ENCODE measurements at places on chromosomes 4 and X.

- DNase-seq, result no peak
Measured at GRCh38 chr4:139973616-139974015, 180.4 kb downstream of the MAML3 start.

- DNase-seq, result no peak
Measured at GRCh38 chr4:3276986-3277385, 15.8 kb upstream of the RGS12 start.

GRCh38 chr4:81058621-81059020 is 28.1 kb downstream of the BMP3 start:
- no peak for DNase-seq

- no peak for DNase-seq
Measured at GRCh38 chr4:15654593-15655222, 449 bp downstream of the FBXL5 start.

DNA sequence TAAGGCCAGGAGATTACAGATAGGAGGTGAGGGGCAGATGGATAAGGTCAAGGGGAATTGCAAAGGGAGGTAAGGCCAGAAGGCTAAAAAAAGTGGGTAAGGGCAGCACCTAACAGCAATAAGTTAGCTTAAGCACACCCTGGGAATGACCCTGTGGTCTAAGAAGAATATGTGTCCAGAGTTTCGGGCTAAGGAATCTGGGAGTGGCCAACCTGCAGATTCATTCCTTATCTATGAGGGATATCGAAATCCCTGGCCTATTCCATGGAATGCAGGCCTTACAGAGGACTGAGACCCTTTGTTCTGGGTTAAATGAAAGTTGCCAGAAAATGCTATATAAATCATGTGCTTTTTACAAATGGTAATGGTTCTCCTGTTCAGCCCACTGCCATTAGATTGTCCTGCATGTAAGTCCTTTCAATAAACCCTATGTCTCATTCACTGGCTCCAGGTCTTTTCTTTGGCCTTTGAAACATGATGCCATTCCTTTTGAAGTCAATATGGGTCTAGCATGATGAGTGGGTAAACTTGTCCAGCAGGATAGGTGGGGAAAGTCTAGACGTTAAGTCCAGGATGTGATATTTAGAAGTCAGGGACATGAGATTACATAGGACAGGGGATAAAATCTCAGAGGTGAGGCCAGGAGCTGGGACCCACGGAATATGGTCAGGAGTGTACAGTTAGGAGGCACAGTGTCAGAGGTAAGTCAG is 226.2 kb downstream of the TACR3 start:
- no peak for DNase-seq

GRCh38 chr4:122827879-122828601 is 1.4 kb downstream of the FGF2 start:
- no peak for DNase-seq

DNA sequence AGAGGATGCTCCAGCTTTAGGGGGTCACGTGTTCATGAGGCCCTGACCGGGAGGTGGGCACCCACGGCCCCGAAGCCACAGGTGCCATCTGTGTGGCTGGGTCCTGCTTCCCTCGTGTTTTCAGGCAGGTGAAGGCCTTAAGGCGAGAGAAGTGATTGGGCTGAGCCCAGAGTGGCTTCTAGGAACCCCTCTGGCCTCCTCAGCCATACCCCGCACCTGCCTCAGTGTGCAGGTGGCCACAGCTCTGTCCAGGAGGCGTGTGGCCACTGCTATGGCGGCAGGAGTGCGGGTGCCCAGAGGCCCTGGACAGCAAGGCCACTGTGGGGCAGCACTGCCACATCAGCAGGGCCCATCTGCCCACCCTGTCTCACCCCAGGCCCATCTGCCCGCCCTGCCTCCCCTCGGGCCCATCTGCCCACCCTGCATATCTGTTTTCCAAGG is 25.0 kb downstream of the NKX1-1 start:
- DNase-seq, result no peak

DNA sequence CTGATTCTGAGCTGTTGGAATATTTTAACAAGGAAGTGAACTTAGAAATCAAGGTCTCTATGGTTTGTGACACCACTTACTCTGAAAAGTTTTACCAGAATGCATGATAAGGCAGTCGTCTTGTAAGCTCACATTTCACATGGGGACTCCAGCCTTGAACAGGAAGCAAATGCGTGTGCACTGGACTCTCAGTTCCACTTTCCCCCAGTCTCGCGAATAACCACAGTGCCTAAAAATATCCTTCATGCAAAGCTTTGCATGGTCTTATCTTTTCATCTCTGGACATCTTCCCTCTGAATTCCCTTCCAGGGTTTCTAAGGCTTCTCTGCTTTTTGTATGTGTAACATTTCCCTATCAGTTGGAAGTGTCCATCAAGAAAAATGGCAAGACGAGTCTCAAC is 581.8 kb downstream of the NLGN4X start:
- no peak for DNase-seq

DNA sequence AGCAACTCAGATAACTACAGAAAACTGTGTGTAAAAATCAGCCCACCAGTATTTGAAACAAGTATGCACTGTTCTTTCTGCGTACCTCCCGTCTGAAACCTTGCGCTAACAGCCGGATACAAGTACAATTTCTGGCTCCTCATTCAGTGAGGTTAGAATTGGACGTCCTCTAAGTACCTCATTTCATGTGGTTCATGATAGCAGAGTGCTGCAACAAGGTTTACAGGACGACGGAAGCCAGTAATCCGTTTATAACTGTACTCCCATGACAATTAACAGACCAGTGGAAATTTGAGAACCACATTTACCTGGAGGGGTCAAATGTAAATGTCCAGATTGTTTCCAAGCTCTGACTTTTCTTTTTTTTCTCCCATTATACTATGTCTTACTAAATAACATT is 52.9 kb upstream of the TENM3 start:
- DNase-seq, result no peak

DNA sequence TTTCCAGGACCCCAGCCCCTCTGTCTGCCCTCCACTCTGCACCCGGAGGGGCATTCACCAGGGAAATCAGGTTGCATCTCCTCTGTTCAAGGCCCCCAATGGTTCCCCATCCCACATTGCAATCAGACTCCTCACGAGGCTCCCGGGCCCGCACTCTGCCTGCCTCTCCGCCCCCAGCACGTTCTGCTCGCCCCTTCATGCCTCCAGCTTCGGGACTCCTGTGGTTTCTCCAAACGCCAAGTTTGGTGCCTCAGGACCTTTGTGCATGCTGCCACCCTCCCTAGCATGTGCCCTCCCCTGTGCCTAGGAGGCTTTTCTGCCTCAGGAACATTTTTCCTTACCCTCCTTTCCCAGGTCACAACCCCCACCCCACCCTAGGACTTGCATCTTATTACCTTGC is 183.6 kb upstream of the PSAPL1 start:
- no peak for DNase-seq

GRCh38 chr4:23779839-23780238 is 110.0 kb downstream of the PPARGC1A start:
- no peak for DNase-seq

- no peak for DNase-seq
Measured at GRCh38 chr4:70614184-70614555, 14.4 kb upstream of the ENAM start.

GRCh38 chr4:8534129-8534528 is 46.1 kb upstream of the GPR78 start:
- DNase-seq, result no peak

- DNase-seq, result peak; percentile 46
Measured at GRCh38 chr4:6720202-6720699, 4.3 kb downstream of the BLOC1S4 start.

- no peak for DNase-seq
Measured at GRCh38 chr4:79362626-79363025, 36.8 kb upstream of the NAA11 start.

GRCh38 chrX:146451136-146451535 is 358.4 kb upstream of the CXorf51B start:
- no peak for DNase-seq

GRCh38 chr4:39530682-39531081 is 3.4 kb upstream of the UGDH start:
- no peak for DNase-seq

DNA sequence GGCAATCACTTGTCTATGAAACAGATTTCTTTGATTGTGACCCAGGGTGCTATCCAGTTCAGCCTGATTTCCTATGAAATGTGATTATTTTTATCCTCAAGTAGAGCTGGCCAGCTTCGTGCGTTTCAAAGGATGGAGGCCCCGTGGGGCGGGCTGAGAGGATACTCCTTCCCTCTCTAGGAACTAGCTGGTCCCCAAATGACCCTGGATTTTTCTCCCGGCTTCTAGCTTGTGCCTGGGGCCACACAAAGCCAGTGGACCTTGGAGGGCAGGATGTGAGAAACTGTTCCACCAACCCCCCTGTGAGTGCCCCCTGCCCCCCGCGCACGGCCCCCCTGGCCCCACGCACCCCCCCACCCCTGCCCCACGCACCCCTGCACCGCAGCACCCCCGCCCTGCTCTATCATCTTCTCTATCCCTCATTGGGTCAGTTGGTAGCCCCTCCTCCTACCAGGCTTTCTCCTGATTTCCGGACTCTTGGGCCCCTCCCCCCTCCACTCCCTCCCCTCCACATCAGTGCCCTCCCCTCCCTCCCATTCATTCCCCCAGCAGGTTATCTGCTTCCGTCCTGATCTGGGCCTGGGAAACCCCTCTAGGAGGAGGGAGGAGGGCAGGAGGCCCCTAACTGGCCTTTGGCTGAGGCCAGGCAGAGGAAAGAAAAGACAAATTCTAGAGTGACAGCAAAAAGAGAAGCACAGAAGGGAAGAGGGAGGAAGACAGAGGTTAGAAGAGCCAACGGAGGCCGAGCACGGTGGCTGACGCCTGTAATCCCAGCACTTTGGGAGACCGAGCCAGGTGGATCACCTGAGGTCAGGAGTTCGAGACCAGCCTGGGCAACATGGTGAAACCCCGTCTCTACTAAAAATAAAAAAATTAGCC is 3.3 kb downstream of the XPNPEP2 start:
- DNase-seq, result no peak

DNA sequence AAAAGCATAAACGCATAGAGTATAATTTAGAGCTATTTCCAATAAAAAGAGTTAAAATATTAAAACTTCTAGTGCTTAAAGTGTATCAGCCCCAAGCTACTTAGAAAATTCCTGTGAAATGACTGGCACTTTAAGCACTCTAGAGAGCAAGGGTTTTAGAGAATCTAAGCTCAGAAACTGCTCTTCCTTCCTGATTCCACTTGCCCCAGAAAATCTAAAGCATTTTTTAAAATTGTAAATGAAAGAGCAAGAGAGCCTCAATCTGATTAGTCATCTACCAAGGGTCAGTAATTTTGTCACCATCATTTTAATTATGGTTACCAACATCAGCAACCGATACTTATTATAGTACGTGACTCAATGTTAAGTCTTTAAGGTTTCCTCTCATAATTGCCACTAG is 25.0 kb downstream of the CTPS2 start:
- DNase-seq, result no peak

- no peak for DNase-seq
Measured at GRCh38 chr4:82553020-82553419, 8.8 kb downstream of the TMEM150C start.

- DNase-seq, result peak; percentile 92
Measured at GRCh38 chr4:100299046-100299840, 109.0 kb upstream of the DDIT4L start.

- no peak for DNase-seq
Measured at GRCh38 chrX:71618303-71618721, at the start of gene CXCR3. Gene CXCR3, minus strand, starts transcription at chrX:71618511. Its CDS starts 62 bp downstream, at chrX:71618449.

- no peak for DNase-seq
Measured at GRCh38 chrX:6226596-6227452, 1.8 kb downstream of the NLGN4X start.

- no peak for DNase-seq
Measured at GRCh38 chrX:134717698-134718097, 59.4 kb upstream of the PLAC1 start.

DNA sequence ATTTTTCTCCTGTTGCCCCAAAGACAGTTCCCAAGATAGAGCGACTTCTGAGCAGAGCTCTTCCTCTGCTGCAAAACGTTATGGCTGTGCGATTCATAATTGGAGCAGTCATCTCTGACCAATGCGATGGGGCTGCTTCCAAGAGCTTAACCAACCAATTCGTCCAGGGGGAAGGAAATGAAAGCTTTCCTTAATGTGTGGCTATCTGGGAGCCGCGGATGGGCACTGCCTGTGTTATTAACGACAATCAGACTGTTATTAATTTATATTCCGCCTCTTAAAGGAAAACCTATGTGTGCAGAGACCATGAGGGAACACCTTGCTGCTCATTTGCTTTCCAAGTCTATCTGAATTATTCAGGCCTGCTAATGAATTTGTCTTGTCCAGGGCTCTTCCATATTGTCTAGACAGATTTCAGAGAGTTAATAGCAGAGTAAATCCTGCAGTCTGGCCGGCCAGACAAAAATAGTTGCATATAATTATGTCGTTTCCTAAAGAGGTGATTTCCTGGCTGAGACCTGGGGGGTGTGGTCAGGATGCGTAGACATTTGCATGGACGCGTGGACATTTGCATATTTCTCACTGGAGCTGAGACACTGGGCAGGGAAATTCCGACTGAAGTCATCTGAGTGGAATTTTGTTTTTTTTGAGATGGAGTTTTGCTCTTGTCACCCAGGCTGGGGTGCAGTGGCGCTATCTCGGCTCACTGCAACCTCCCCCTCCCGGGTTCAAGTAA is 135.4 kb downstream of the HMX1 start:
- DNase-seq, result no peak

DNA sequence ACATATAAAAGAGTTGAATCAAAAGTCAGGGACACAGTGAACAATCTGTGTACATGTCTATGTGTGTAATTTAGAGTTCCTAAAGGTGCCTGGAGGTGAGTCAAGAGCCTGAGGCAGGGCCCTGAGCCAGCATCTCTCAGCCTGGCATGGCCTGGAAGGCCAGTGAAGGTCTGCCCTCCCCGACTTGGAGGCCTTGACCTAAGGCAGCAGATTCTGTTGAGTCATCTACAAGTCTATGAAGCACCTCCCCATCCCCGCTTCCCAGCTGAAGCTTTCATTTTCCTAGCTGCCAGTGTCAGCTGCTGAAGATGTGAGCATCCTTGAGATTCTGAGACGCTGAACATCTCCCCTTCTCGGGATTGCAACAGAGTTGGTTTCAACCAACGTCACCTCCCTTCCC is 583.9 kb downstream of the BCOR start:
- DNase-seq, result no peak

DNA sequence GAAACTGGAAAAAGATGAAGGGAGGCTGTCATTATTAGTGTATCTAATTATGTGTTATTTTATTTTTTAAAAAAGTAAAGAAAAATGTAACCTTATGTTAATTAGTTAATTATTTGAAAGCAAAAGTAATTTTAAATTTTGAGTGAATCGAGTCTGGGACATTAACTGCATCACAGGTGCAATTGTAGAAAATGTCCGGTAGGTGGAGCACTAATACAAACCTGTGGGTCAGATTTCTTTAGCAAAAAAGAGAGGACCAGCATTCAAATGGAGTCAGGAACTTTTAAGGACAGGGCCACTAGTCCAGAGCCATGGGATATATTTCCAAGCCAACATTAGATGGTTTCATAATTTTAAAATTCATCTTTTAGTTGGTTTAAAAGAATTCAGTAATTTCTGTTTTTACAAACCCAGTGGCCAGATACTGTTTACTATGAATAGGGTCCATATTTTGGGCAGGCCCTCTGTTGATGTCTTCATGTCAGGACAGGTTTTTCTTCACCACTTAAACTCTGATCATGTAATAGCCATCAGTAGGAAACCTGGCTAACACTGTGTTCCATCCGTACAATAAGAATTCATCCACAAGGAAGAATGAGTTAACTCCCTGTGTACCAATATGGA is 27.2 kb downstream of the BST1 start:
- no peak for DNase-seq

GRCh38 chrX:80246271-80246670 is 174.0 kb upstream of the TENT5D start:
- DNase-seq, result no peak

GRCh38 chrX:19624739-19625138 is 109.4 kb upstream of the MAP3K15 start:
- DNase-seq, result no peak

- no peak for DNase-seq
Measured at GRCh38 chr4:163672751-163673150, 178.3 kb downstream of the TMA16 start.

Data from AG09319 (cell line).